Fibroblast of skin of right biceps (primary cell): ENCODE measurements at places on chromosomes 13 and 19.
A peak's percentile ranks its signal among the peaks of the same experiment; 100 is the strongest.

DNA sequence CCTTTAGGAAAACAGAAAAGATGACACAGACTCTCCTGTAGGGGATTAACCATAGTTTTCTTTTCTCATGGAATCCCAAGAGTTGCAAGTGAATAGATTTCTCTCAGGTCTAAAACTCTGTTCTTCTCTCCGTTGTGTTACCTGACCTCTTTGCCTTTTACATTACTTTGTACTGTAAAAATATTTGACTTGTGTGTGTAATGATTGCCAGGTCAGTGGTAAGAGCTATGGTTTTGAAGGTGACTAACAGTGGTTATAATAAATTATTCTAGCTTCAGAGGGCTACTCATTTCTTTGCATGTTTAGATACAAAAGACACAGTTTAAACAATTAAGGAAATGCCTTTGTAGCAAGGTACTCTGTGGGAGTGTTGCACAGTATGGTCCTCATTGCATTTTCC is 23.0 kb upstream of the PSG2 start:
- DNase-seq = no peak

- no peak for DNase-seq
Observed at GRCh38 chr19:3687774-3688706, 12.2 kb downstream of the PIP5K1C start.

DNA sequence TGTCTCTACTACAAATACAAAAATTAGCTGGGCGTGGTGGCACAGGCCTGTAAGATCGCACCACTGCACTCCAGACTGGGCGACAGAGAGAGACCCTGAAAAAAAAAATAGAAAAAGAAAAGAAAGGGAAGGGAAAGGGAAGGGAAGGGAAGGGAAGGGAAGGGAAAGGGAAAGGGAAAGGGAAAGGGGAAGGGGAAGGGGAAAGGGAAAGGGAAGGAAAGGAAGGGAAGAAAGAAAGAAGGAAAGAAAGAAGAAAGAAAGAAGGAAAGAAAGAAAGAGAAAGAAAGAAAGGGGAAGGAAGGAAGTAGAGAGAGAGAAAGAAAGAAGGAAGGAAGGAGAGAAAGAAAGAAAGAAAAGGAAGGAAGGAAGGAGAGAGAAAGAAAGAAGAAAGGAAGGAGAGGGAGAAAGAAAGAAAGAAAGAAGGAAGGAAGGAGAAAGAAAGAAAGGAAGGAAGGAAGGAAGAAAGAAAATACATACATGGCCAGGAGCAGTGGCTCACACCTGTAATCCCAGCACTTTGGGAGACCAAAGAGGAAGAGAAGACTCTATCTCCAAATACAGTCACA is 8.1 kb upstream of the SYDE1 start:
- DNase-seq = no peak

DNA sequence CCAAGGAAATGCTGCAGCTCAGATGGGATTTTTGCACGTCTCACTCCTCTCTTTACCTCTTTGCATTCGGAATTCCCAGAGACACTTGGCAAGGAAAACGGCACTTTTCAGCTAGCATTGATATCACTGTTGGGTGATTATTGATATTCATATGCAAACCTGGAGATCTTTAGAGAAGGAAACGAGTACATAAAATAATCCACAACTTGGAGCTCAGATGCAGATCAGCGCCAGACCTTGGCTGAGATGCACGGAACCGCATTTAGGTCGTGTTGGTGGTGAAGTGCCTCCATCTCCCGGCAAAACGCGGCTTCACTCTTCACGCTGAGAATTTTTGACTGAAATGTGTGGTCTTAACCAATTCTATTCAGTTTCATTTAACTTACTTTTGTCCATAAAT is 77.2 kb upstream of the ARHGEF7 start:
- no peak for DNase-seq

DNA sequence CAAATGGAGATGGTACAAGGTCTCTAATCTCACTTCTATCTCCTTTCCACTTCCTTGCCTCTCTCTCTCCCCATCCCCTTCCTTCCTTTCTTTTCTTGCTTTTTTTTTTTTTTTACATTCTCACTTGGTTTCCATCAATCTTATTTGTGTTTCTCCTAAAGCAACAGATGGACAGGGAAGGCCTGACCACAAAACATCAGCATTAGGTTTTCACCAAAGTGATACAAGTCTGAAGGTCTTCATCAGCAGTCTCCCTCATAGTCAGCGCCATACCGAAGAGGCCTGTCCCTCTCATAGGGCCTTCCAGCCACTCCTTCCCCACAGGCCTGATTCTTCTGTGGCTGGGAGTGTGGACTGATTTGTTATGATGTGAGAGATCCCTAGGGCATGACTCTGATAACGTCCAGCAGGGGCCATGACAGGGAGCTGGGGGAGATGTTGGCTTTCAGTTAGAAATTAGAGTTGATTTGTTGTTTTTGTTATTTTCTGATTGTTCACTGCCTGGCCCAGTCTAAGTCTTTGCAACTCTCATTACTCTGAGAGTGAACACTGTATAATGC is 158.7 kb downstream of the SLC7A1 start:
- peak; percentile 53 for DNase-seq

DNA sequence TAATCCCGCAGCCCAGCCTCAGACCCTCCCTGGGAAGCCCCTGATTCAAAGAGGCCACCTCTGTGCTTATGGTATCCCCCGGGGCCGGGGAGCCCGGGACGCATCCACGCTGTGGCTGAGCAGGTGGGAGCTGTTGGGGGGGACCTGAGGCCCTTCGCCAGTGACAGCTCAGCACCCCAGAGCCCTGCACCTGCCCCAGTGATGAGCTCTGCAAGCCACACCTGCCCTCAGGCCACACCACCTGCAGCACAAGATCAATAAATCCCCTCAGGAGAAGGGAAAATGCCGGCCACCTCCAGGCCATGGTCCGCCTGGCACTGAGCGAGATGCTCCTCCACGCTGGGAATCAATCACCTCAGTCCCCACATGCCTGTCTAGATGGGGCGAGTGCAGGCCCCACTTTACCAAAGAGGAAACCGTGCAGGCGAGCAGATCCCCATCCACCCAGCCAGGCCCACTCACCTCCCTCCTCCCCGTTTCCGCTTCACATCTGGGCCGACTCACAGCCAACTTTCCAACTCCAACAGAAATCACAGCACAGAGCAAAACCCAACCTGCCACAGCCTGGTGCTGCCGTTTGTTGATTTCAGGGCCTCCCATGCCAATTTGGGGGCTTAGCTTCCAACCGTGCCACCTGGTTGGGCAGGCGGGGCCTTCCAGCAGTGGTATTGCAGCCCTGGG is 12.8 kb downstream of the MOB3A start:
- DNase-seq = no peak

GRCh38 chr13:20362484-20363041 is 130.4 kb upstream of the GJB6 start:
- no peak for DNase-seq
